ENCODE measurements at places on chromosomes 12 and 14.

- no peak for DNase-seq
Measured at GRCh38 chr14:97380539-97380941, 583.4 kb downstream of the VRK1 start.

- DNase-seq: no peak
Measured at GRCh38 chr14:30748343-30748742, 126.0 kb upstream of the COCH start.

- no peak for DNase-seq
Measured at GRCh38 chr12:68580911-68581310, 29.8 kb upstream of the RAP1B start.

DNA sequence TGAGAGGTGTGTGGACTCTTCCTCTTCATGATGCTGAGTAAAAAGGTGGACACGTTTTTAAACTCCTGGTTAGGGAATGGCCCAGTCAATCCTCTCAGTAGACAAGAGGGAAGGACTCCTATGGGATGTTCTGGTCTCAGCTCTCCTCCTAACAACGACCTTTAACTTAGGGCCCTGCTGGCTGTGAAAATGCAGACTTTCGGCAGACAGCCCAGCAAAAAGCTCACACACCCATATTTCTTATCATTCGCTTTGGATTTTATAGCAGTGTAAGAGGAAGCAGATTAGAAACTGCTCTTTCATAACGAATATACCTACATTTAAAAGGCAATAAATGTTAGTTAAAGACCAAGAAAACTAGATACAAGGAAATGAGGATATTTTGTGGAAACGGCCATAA lies 18.0 kb upstream of the YARS2 start:
- no peak for DNase-seq

DNA sequence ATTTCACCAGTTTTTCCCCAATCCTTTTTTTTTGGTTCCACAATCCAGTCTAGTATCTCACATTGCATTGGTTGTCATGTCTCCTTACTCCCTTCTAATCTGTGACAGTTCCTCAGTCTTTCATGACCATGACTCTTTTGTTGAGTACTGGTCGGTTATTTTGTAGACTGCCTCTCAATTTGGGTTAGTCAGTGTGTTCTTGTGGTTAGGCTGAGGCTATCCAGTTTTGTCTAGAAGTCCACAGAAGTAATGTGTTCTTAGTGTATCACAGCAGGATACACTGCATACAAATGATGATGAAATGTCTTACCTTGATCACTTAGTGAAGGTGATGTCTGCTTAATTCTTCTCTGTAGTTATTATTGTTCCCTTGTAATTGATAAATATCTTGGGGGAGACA lies 24.8 kb downstream of the PELI2 start:
- no peak for DNase-seq

- DNase-seq: no peak
Measured at GRCh38 chr14:75428230-75429104, 645 bp downstream of the JDP2 start.

- no peak for DNase-seq
Measured at GRCh38 chr14:40188006-40188405, 755.8 kb upstream of the FBXO33 start.

- DNase-seq: no peak
Measured at GRCh38 chr14:102272392-102272791, 32.6 kb downstream of the MOK start.

DNA sequence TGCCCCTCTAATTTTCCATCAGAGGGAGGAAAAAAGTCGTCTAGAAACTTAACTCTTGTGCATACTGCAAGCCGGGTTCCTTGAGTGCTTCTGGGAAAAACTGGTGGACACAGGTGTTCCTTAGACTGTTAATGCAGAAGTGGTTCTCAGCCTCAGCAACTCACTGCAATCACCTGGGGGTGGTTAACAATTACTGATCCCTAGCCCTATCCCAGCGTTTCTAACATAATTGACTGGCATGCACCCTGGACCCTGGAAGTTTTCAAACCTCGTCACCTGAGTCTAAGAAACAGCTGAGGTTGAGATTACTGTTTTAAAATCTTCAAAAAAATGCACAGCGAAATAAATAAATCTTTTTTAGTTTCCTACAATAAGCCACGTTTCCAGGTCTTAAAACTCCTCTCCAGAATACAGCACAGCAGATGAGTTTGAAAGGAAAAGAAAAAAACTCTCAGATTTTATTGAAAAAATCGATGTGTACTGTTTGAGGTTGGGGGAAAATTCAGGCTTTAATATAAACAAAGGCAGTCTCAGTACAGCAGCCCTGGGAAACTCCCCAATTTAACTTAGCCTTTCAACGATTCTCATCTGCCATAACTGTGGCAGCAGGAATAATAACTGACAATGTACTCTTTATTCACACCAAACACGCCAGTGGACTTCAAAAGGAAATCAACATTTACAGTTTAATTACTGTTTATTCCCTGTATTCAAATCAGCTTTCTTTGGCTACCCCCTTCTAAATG lies 45.4 kb downstream of the PHLDA1 start:
- peak; percentile 79 for DNase-seq

- no peak for DNase-seq
Measured at GRCh38 chr14:99821519-99822508, 28.6 kb downstream of the EML1 start.

GRCh38 chr12:11651785-11652184 lies 2.3 kb downstream of the ETV6 start:
- no peak for DNase-seq

- no peak for DNase-seq
Measured at GRCh38 chr12:40692765-40693206, 547 bp downstream of the CNTN1 start.

- no peak for DNase-seq
Measured at GRCh38 chr12:132771126-132771838, 9.7 kb upstream of the ANKLE2 start.

DNA sequence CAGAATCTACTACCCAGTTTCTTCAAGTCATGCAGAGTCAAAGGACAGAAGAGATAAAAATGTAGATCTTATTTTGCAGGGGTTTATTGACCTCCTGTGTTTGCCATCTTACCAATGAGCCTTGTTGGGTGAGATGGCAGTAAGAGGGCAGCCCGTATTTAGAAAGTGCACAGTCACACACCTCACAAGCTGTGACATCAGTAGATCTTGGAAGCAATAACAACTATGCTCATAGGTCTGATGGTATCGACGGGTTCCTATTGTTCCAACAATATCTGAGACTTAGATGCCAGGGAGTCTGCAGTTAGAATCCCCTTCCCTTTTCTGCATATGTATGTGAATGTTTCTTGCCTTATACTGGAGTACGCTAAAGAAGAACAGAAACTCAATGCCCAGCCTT lies 189.0 kb upstream of the DYRK2 start:
- no peak for DNase-seq

Measured in COLO829 (cell line).